ENCODE measurements at places on chromosomes 5 and 9. TPM values are rescaled to one million over a fixed set of nuclear protein-coding genes. Genes with fewer than 3 reads are reported as not detected.

PRSS3 gene
- not detected for total RNA-seq

KIF12 gene
- 0.42 TPM for total RNA-seq

C5orf22 gene
- 22.8 TPM for total RNA-seq

DNA sequence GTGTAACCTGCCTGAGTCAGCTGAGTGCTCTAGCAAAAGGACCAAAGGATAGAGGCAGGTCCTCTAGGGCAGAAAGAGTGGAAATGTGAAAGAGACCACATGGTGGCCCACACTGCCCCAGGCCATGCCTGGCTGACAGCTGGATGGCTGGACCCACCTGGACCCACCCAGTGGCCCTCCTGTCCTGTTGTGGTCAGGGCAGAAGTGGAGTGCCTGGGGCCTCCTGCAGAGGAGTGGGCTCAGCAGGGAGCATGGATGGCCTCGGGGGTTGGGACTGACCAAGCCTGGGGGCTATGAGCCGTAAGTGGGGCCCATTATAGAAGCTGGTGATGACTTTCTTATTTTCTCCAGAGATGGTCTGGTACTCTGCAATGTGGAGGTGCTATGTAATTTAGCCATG lies 55.7 kb upstream of the FAM120AOS start:
- DNase-seq, result no peak

- no peak for DNase-seq
Observed at GRCh38 chr5:65914641-65915196, 11.7 kb upstream of the ERBIN start.

- no peak for DNase-seq
Observed at GRCh38 chr5:142059304-142059940, 46.6 kb upstream of the GNPDA1 start.

DNA sequence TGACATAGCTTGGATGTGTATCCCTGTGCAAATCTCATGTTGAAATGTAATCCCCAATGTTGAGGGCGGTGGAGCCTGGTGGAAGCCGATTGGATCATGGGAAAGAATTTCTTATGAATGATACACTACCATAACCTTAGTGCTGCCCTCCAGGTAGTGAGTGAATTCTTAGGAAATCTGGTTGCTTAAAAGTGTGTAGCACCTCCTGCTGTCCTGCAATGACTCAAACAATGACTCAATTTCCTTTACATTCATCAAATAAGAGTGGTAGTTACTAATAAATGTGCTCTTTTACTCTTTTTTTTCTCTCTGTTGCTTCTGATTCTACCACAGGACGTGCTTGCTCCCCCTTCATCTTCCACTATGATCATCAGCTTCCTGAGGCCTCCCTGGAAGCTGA lies 1696.0 kb upstream of the CDH9 start:
- no peak for DNase-seq

GRCh38 chr5:1445689-1446601 lies 705 bp upstream of the SLC6A3 start:
- DNase-seq, result no peak

DNA sequence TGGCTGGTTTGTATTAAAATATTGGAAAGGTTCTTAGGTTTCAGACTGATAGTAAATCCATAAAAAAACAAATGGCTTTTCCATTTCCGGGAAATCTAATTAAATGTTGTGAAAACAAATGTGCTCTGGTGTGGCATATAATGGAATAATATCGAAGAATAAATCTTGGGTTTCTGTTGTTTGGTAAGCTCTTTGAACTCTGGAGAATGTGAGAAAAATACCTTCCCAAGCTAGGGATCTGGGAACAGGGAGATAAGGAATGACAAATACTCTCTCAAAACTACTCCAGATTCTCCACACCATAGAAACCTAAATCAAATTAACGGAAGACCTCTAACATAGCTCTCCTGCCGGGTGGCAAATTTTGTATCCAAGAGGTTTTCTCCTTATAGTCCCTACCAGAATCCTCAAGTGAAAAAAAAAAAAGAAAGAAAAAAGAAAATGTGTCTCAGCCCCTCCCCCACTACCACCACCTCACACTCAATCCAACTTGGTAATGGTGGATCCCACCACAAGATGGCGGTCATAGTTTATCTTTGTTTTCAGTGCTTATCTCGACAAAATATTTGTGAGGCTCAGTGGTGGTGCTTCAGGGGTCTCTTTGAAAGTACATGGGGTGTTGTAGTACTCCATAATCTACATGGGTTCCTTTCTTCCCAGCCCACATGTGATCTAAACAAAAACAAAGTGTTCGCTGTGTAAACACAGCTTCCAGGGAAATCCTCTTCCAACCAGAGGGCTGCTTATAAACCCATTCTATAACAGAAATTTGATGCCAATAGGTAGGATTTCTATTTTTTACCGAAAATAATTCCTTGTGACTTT lies 54.5 kb upstream of the FST start:
- DNase-seq, result no peak

GRCh38 chr5:138095100-138095907 lies 11.5 kb downstream of the WNT8A start:
- no peak for DNase-seq

DNA sequence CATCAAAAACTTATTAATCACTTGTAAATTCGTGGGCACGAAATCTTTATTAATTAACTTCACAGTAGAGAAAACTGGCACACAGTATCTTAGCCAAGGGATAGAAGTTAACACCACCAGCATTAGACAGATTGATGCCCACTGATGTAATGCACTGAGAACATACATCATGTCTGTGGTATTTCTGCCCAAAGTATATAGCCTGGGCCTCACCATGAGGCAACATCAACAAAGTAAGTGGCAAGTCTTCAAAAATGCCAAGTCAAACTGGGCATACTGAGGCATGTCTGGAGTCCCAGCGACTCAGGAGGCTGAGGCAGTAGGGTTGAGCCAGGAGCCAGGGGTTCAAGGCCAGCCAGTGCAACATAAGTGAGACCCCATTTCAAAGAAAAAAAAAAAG lies 79.5 kb downstream of the GLIS3 start:
- DNase-seq, result no peak

GRCh38 chr5:169993485-169993790 lies 13.1 kb upstream of the INSYN2B start:
- DNase-seq, result no peak

GRCh38 chr5:115439042-115439441 lies 105.5 kb downstream of the FEM1C start:
- DNase-seq, result no peak

- no peak for DNase-seq
Observed at GRCh38 chr5:80591352-80591751, 21.3 kb upstream of the ANKRD34B start.

DNA sequence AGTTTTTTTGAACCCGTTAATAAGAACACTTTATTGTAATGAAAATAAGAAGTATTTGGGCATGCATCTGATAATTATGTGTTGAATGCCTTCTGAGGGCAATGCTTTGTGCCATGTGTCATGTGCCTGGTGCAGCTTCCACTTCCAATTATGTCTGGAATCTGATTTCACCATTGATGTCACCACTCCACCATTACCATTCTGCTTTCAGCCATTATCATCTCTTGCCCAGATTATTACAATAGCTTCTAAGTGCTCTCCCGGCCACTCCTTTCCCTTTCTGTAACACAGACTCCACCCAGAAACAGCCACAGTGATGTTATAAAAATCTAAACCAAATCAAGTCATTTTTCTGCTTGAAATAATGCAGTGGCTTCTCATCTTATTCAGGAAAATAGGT lies 171.7 kb downstream of the C9orf152 start:
- no peak for DNase-seq

DNA sequence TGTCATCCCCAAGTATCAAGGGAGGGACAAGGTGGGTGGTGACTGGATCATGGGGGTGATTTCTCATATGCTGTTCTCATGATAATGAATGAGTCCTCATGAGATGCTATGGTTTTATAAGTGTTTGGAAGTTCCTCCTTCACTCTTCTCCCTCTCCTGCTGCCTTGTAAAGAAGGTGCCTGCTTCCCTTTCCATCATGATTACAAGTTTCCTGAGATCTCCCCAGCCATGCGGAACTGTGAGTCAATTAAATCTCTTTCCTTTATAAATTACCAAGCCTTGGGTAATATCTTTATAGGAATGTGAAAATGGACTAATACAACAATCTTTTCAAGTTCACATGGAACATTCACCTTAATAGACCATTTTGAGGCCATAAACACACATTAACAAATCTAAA lies 21.5 kb upstream of the DOCK2 start:
- no peak for DNase-seq

DNA sequence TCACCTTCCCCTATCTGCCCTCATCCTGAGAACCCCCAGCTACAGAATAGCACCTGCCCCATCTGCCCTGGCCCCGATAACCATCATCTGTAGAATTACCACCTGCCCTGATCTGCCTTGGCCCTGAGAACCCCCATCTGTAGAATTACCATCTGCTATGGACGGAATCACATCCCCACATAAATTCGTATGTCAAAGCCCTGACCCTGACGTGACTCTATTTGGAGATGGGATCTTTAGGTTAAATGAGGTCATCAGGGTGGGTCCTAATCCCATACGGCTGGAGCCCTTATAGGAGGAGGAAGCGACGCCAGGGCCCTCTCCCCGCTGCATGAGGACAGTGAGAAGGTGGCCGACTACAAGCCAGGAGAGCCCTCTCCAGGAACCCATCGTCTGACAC lies 32.6 kb downstream of the SARDH start:
- no peak for DNase-seq

GRCh38 chr5:141182248-141182647 lies at the start of gene PCDHB16:
TSS of gene PCDHB16 (plus strand) at chr5:141182387. CDS start at chr5:141182560, 173 bp downstream.
- DNase-seq, result no peak

GRCh38 chr5:67451640-67452279 lies 255.2 kb upstream of the CD180 start:
- no peak for DNase-seq

DNA sequence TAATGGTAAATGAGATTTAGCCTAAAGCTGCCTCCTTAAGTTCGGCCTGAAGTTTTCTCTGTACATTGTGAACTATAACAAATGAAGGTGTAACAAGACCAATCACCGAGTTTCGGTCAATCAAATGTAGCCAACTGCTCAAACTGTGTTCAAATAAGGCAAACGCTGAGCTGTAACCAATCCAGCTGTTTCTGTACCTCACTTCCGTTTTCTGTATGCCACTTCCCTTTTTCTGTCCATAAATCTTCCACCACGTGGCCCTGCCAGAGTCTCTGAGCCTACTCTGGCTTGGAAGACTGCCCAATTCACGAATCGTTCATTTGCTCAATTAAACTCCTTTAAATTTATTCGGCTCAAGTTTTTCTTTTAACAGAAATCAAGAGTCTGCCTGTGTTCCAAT lies 193.5 kb upstream of the KLF9 start:
- no peak for DNase-seq

DNA sequence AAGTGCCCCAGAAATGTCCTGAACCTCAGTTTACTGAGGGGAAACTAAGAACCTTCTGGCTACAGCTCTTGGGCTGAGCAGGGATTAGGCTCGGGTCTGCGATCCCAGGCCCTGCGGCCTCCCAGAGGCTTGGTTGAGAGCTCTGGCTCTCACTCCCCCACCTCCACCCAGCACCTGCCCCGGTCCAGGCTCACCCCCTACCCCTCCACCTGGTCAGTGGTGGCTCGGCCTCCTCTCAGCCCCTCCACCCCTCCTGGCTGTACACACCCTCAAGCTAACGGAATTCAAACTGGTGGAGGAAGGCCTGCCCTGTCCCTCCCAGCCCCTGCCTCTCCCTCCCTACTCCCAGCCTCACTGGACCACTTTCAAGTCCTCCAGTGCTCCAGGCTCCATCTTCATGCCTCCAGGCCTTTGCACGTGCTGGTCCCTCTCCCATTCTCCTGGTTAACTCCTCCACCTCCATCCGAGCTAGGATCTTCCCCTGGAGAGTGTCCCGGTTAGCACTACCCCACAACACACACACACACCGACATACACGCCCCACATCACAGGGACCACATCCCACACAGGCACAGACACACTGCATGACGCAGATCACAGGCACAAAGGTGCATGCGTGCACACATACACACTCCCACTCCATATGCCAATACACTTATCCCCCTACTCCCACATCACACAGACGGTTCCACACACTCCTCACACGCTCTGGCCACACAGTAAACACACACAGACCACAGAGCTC lies 130.9 kb downstream of the C9orf50 start:
- no peak for DNase-seq

DNA sequence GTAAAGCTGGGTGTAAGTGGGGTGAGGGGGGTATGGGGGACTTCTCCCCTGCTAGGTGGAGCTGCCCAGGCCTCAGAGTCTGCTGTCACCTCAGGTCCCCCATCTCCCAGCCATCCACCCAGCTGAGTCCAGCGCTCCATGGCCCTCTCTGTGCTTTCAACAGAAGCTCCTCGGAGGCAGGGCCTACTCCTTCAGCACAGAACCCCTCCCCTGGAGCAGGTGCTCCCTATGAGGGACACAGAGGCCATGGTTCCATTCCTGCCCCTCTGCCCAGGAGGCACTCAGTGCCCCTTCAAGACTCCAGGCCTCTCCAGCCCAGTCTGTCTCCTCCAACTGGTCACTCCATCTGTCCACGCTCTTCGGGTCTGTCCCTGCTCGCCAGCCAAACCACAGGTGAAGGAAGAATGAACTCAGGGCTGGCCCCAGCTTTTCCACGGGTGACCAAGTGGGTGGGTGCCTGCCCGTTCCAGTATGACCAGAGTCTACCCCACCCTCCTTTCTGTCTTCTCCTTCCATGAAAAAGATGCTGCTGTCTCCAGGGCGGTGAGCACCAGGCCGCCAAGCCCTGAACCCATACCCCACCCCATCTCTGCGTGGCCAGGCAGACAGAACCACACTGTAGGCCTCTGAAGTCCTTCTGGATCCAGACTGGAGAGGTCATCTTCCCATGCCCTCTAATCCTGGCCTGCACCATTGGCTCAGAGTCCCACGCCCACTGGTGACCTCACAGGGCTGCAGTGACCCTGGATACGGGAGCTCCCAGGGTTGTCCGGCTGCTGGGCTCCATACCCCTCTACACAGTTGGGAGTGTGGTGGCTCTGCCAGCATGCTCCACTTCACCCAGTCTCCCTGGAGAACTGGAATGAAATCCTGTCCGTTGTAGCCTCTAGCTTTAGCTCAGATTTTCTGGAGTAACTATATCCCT lies 11.9 kb downstream of the GBGT1 start:
- no peak for DNase-seq

GRCh38 chr5:115271295-115272050 lies 8.8 kb upstream of the PGGT1B start:
- DNase-seq, result no peak

GRCh38 chr5:56465769-56466135 lies 232.6 kb upstream of the ANKRD55 start:
- no peak for DNase-seq

DNA sequence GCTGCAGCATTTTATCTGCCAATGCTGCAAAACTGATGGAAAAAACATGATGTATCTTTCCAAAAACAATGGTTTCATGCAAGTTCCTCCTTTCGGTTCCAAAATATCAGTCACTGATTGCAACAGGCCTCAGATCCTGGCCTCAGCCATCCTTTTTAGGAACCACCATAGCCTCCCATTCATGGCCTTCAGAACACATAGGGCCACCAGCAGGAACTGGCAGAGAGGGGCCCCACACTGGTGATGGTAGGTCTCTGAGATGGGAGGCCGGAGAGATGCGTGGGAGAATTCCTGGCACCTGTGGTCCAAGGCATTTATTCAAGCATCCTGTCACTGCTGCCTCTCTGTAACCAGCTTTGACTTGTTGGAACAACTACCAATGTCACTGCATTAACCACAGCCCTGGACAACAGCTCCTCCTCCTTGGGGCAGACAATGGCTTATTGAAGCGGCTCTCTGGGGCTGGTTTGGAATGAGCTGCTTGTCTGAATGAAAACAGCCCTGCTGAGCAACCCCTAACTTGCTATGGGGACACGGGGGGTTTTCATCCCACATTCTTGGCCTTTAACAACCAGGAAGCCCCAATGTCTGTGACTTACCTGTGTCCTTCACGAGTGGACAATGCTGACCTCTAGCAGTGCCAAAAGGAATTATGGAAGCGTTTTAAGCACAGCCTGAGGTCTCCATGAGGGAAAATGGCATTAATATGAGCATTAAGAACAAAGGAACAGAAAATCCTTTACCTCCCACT lies 108.1 kb downstream of the LHFPL2 start:
- DNase-seq, result no peak

All from urinary bladder (tissue), 4 donors.